ENCODE measurements at places on chromosomes 2 and 18. TPM values are rescaled to one million over a fixed set of nuclear protein-coding genes. Genes with fewer than 3 reads are reported as not detected.

The PHOSPHO2 gene
- total RNA-seq = 2.7 TPM

The PXDN gene
- total RNA-seq = 187 TPM

The GCKR gene
- total RNA-seq = not detected

The VIT gene
- total RNA-seq = under 0.01 TPM

The OBSL1 gene
- total RNA-seq = 32.1 TPM

The OSBPL6 gene
- 1.1 TPM for total RNA-seq

The ATG16L1 gene
- total RNA-seq = 33.3 TPM

The NPHP1 gene
- 1.4 TPM for total RNA-seq

The VWC2L gene
- total RNA-seq = not detected

The NT5DC4 gene
- total RNA-seq = not detected

The ATP6V1C2 gene
- total RNA-seq = under 0.01 TPM

The GPBAR1 gene
- total RNA-seq = not detected

The SIGLEC15 gene
- total RNA-seq = not detected

The RAB31 gene
- total RNA-seq = 154 TPM

The AQP12A gene
- not detected for total RNA-seq

The FRZB gene
- 0.43 TPM for total RNA-seq

The CNGA3 gene
- total RNA-seq = not detected

The SOWAHC gene
- total RNA-seq = 9.9 TPM

The ZEB2 gene
- total RNA-seq = 0.26 TPM

The MAP2 gene
- 3.8 TPM for total RNA-seq

Data from dermis lymphatic vessel endothelial cell (primary cell).